Iris pigment epithelial cell (primary cell): ENCODE measurements at places on chromosomes 6 and 20.

- no peak for DNase-seq
Observed at GRCh38 chr6:137800762-137801161, 66.3 kb upstream of the TNFAIP3 start.

GRCh38 chr6:111873178-111874024 lies at the start of gene FYN:
Gene FYN (minus strand): TSS chr6:111873452. CDS start chr6:111720051, 153,401 bp downstream.
- DNase-seq: peak; percentile 96

DNA sequence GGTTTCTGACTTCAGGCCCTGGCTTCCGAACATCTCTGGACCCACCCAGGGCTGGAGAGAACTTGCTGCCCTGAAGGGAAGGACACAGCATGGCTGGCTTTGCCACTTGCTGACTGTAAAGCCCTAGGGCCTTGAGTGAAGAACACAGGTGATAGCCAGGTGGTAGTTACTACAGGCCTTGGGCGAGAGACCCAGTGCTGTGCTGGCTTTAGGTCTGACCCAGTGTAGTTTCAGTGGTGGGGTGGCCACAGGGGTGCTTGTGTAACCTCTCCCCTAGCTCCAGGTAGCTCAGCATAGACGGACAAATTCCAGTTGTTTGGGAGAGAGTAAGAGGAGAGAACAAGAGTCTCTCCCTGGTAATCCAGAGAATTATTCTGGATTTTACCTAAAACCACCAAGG lies 27.1 kb downstream of the NCOA6 start:
- no peak for DNase-seq

- no peak for DNase-seq
Observed at GRCh38 chr20:24721891-24722568, 227.0 kb upstream of the CST7 start.

DNA sequence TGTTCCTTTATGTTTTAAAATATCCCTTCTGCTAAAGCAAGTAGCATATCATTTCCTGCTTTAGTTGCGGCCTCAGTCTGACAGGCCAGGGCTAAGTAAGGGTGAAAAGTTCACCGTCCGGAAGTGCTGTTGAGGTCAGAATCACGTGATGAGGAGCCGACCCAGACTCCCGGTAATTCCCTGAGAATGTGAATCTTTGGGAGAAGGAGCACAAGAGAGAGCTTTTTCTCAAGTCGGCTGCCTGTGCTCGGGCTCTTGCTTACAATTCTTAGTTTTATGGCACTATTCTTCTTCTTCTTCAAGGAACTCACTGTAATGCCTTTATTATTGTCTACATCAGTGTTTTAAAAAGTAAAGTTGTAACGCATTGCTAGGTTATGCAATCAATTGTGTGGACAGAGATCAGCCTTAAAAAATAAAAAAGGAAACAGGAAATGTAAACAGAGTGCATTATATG lies 309.3 kb downstream of the PRL start:
- peak; percentile 98 for DNase-seq

- DNase-seq: peak; percentile 94
Observed at GRCh38 chr6:11197175-11197536, 35.3 kb downstream of the NEDD9 start.

DNA sequence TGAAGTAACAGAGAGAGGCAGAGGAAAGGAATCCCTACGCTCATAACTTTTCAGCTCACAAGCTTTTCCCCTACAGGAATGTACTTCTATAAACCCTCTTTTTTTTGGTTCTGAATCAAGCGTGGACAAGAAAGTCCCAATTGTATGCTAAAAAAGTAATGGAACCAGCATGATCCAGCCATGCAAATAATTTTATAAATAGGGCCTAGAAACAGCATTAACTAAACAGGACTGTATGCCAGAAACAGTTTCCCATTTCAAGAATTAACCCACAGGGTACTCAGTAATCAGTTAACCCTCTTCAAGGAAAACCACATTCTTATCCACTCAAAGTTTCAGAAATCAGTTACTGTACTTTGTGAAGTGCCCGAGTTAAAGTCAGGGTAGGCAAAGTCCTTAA lies 87.0 kb upstream of the HMGCLL1 start:
- DNase-seq: no peak

GRCh38 chr6:7267466-7268091 lies 45.4 kb downstream of the SSR1 start:
- DNase-seq: peak; percentile 94

DNA sequence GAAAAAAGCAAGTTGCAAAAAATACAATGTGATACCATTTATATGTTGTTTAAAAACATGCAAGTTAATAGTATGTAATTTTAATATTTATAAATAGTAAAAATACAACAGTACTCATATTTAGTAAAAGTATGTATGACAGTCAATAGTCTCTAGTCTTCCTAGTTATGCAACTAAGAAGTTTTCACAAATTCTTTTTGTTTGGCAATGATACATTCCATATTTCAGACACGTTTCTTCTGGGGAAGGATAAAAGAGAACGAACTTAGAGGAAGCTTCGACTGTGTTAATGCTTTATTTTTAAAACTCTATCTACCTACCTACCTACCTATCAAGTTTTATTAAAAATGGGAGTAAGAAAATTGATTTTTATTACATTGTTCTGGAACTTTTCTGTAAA lies 77.7 kb downstream of the UBE3D start:
- DNase-seq: no peak

GRCh38 chr6:32223258-32224235 lies at the start of gene NOTCH4:
Gene NOTCH4 (minus strand): TSS chr6:32224067. CDS start chr6:32223928, 139 bp downstream.
- DNase-seq: no peak

GRCh38 chr6:80235647-80236046 lies 129.2 kb downstream of the BCKDHB start:
- no peak for DNase-seq

- no peak for DNase-seq
Observed at GRCh38 chr6:131646249-131646670, 9.2 kb downstream of the ENPP3 start.

DNA sequence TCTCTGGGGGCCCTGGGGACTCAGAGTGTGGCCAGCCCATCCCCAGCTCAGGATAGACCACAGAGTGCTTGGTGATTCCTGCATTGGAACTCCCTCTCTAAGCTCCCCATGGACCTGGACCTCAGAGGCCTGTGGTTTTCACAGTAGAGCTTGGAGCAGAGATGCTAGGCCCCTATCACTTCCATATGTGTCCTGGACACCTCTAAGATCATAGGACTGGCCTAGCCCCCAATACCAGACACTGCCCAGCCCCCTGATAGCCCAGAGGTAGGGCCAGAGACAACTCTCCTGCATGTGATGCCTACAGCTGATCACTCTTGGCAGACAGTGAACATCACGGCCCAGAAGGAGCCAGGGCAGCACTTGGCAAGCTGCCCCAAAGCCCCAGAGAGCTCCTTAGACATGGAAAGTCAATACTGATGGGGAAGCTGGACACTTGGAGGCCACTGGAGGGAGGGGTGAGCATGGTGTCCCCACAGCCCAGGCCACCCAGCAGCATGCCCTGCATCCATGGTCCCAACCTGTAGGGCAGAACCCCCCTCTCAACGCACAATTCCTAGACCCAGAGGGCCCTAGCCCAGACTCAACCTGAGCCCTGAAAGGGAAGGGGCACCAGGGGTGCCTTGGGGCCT lies 27.1 kb downstream of the UBD start:
- DNase-seq: no peak

DNA sequence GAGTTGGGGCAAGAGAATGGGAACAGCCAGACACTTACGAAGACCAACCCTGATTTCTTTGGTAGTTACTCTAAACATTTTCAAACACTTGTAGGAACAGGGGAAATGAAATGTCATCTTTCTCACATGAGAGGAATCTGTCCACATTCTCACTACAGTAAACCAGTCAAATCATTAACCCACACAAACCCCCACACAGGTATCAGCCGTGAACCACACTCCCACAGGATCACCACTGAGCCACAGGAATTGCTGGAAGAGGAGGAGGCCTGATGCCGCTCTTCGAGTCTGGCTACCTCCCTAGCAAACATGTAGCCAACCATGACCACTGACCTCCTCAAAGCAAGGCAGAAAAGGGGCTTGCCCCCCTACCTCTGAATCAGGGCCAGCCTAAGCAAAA lies 6.9 kb upstream of the RSPO3 start:
- no peak for DNase-seq

- no peak for DNase-seq
Observed at GRCh38 chr6:30340589-30341054, 4.3 kb upstream of the RPP21 start.

GRCh38 chr6:126337323-126337722 lies 2.6 kb upstream of the CENPW start:
- peak; percentile 81 for DNase-seq

GRCh38 chr6:12490904-12491571 lies 200.9 kb downstream of the EDN1 start:
- peak; percentile 83 for DNase-seq

- DNase-seq: no peak
Observed at GRCh38 chr6:15303920-15304291, 58.0 kb downstream of the JARID2 start.

GRCh38 chr6:118187568-118188164 lies 280.6 kb downstream of the SLC35F1 start:
- DNase-seq: peak; percentile 1
